Posterior cingulate gyrus (tissue), 11 donors: ENCODE measurements at places on chromosomes 11 and 22.

- no peak for DNase-seq
Measured at GRCh38 chr22:44925465-44926123, 84.2 kb downstream of the PHF21B start.

- no peak for DNase-seq
Measured at GRCh38 chr11:81495699-81496292, 1237.9 kb downstream of the FAM181B start.

DNA sequence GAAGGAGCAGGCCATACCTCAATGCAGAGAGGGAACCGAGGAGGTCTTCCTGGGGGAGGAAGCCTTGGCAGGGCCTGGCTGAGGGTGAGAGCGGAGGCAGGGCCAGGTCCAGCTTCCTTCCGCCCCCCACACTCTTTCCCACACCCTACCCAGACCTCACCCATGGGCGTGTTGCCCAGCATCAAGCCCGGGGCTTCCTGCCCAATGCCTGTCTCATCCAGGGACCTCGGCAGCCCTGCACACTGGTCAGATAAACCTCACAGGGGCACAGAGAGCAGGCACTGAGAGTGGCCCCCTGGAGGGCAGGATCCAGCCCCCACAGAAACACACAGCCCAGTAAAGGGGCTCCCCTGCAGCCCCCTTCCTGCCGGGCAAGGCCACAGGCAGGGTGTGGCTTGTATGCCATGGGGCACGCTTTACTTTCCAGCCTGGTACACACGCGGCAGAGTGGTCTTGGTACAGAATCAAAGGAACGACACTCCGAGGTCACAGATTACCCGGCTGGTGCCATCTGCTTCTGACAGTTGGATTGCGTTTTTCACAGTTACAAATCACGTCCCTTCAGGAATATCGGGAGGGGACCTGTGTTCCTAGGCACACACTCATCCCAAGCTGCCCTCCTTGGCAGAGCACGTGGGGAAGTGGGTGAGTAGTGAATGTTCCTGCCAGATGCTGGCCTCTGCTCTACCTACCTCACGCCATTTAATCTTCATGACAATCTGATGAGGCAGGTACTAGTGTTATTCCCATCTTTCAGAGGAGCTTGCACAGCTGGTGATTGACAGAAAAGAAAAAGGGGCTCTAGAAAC, 20.0 kb upstream of the CD5 start:
- no peak for DNase-seq

DNA sequence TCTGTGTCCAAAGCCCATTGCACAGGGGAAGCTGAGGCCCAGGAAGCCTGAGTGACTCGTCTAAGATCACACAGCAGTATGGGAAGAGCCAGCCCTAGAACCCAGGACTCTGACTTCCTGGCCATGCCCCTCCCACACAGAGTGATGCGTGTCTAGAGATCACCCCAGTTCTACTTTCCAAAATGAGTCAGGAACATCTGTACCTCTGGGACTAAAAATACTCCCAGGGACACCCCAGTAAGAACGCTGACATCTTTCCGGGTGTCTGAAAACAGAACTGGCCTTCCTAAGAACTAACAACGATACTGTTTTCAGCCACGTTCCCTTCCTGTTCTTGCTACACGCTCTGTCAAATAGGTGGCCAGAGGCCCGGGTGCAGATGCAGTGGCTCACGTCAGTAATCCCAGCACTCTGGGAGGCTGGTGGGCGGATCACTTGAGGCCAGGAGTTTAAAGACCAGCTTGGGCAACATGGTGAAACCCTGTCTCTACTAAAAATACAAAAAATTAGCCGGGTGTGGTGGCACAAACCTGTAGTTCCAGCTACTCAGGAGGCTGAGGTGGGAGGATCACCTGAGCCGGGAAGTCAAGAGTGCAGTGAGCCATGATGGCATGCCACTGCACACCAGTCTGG, 21.7 kb upstream of the PDGFB start:
- DNase-seq: no peak

GRCh38 chr11:20261526-20261925, 101.3 kb upstream of the DBX1 start:
- no peak for DNase-seq

DNA sequence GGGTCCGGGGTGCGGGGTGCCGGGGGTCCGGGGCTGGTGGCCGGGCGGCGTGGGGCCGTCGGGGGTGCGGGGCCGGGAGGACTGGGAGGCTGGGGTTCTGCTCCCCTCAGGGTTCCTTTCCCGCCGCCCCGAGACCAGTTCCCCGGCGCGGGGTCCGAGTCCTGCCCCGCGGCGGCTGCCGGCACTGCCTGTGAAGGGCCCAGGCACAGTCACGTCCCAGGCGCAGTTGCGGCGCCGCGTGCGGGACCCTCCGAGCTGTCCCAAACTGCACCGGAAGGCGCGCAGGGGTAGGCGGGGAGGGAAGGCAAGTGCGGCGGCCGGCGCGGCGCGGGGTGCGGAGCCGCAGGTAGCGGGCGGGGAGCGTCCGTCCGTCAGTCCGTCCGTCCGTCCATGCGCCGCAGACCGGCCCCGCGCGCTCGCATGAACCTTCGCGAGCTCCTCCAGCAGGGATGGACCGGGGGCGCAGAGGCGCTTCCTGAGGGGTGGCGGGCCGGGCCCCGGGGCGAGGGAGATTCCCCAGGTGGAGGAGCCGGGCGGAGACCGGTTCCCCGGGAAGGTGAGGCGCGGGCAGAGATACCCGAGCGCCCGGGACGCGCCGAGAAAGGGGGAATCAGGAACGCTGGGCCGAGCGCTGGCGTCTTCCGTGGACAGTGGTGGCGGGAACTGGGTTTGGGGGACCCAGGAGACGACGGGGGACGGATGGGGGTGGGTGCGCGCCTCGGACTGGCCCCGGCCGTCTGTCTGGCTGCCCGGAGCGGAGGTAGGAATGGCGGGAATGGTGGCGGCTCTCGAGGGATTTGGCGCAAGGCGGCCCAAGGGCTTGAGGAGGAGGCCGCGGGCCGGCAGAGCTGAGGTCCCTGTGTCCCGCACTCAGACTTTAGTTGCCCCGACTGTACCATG, 3.1 kb upstream of the ADORA2A start:
- DNase-seq: no peak
